ENCODE measurements at places on chromosomes 1 and 21.

DNA sequence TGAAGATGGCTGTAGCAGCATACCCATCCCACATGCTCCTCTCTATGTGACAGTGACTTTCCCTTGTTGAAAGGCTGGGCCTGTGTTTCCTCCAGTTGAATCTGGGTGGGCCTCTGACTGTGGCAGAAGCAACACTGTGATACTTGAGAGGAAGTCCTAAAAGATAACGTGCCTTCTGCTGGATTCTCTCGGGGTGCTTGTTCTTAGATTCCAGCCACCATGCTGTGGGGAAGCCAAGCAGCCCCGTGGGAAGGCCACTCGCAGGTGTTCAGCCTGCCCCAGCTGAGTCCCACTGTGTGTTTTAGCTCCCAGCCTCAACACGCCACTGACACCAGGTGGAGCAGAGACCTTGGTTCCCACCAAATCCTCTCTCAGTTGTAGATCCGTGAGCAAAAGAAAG lies 31.5 kb downstream of the TRAPPC10 start:
- DNase-seq: no peak

GRCh38 chr1:52523376-52523775 lies 29.5 kb downstream of the TUT4 start:
- DNase-seq: no peak

GRCh38 chr1:39146681-39147080 lies 57.8 kb upstream of the MACF1 start:
- no peak for DNase-seq

- DNase-seq: no peak
These were observed 1.7 kb upstream of the DUSP10 start for GRCh38 chr1:221743416-221744208.

- no peak for DNase-seq
These were observed 20.2 kb downstream of the ETS2 start for GRCh38 chr21:38825921-38826320.

DNA sequence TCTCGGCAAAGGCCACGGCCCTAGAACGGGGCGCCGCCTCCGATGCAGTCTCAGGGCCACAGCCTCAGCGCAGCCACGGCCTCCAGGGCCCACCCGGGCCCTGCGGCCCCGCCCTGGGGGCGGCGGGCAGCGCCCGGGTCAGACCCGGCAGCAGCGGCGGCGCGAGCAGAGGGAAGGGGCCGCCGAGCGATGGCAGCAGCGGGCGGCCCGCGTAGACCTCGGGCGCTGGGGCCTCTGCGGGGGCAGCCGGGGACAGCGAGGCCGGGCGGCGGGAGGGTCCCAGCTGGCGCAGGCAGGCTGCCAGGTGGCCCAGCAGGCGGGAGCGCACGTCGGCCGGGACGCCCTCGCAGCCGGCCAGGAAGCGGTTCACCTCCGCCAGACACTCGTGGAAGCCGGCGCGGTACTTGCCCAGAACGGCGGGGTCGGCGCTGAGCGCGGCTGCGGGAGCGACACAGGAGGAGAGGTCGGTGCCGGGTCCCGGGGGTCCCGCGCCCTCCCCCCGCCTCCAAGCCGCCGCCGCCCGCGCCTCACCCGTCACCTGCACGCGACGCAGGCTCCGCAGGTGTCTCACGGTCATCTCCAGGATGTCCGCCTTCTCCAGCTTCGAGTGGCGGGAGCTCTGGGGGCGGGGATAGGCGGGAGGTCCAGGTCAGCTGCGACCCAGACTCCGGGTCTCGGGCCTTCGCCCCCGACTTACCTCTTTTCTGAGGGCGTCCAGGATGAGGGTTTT lies 737 bp downstream of the HES4 start:
- no peak for DNase-seq

GRCh38 chr1:20047096-20047495 lies 22.9 kb upstream of the PLA2G5 start:
- no peak for DNase-seq

GRCh38 chr1:239795304-239795703 lies 296.4 kb upstream of the FMN2 start:
- DNase-seq: peak; percentile 4

DNA sequence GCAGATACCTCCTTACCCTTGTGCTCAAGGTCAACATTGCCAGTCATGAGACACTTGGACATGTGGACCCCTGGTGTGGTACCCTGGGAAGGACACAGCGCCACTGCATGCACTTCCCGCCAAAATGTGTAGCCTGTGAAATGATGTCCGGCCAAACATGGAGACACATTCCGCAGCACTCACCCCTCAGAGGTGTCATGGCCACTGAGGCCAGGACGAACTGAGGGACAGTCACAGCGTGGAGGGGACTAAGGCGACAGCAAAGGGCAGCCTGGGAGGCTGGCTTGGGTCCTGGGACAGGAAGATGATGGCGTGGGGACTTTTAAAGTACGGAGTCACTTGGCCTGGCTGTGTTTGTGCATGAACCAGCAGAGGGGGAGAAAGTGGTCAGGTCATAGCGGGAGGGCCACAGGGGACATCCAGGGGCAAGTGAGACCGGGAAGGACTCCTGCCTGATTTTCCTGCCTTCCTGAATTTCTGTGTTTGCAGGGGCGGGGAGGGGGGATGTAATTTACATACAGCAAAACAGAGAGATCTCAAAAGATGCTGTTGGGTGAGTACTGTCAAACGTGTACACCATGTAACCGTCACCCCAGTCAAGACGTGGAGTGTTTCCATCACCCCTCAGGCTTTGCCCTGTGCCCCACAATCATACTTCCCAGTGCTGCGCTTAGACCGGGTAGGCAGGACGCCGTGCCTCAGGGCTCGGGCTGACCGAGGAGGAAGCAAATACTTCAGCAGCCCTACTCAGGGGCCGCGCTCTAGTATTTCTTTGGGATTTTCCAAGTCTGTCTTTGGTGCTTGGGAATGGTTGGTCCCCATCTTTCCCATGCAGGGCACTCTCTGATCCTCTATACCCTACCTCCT lies 45.2 kb downstream of the WDR4 start:
- DNase-seq: no peak

Measured in LNCaP clone FGC (cell line).